RCC 7860 (cell line): ENCODE measurements at places on chromosomes 7 and 10.

- no peak for DNase-seq
Measured at GRCh38 chr7:22936246-22936645, 77.7 kb downstream of the HYCC1 start.

GRCh38 chr7:91050677-91051076 lies 213.6 kb upstream of the FZD1 start:
- DNase-seq = no peak

DNA sequence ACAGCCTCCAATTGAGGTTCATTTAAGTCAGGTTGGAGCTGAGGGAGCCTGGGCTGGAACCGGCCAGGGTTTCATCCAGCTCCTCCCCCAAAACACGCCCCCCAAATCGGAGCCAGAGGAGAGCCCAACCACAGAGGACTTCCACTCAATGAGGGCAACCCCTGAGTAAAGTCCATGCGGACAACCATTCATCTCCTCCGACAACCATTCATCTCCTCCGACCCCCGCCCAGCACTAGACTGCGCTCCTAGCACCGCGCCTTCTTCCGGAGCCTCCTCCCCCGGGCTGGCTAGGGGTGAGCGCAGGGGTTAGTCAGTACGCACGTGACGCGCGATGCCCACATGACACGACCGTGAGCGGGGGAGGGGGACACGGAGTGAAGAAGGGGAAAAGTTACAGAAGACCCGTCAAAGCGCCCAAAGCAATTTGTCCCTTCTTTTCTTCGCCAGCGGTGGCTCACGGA lies 1.4 kb downstream of the MAGI2 start:
- peak; percentile 51 for DNase-seq

GRCh38 chr7:19690736-19691135 lies 18.1 kb downstream of the POLR1F start:
- DNase-seq = no peak

- DNase-seq = no peak
Measured at GRCh38 chr7:1062296-1063294, 18.2 kb downstream of the GPR146 start.

DNA sequence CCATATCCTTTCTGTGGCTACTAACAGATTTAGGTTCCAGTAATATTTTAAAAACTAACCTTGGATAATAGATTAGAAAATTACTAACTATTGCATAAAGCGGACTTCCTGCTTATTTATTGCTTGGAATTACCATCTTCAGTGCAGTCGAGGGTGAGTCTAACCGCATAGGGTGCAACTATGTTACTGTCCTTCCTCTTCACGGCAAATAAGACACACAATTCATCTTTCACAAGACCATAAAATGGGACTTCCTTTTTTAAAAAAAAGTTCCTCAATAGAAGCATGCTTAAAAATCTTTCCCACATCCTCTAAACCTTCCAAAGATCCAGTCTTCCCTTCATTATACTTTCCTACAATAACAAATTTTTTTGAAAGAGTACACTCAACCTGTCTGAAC lies 2.1 kb downstream of the SLC25A40 start:
- DNase-seq = no peak

DNA sequence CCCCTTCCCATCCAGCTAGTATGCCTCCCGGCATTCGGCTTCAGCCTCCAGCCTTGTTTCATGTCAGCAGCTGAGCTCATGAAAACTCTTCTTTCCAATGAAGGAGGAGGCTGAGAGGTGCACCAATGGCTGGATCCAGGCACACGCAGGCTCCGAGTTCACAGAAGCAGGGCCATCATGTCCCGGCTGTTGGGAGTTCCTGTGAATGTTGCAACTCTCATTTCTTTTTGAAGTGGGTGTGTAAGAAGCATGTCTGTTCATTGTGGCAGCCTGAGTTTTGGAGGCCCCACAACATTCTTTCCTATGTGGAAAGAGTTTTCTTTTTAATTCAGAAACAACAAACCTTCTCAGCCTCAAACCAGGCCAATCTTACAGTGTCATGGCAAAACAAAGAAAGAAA lies 89.7 kb downstream of the PTPRE start:
- no peak for DNase-seq
